ENCODE measurements at places on chromosomes 2 and 18. TPM values are rescaled to one million over a fixed set of nuclear protein-coding genes. Genes with fewer than 3 reads are reported as not detected.

DNA sequence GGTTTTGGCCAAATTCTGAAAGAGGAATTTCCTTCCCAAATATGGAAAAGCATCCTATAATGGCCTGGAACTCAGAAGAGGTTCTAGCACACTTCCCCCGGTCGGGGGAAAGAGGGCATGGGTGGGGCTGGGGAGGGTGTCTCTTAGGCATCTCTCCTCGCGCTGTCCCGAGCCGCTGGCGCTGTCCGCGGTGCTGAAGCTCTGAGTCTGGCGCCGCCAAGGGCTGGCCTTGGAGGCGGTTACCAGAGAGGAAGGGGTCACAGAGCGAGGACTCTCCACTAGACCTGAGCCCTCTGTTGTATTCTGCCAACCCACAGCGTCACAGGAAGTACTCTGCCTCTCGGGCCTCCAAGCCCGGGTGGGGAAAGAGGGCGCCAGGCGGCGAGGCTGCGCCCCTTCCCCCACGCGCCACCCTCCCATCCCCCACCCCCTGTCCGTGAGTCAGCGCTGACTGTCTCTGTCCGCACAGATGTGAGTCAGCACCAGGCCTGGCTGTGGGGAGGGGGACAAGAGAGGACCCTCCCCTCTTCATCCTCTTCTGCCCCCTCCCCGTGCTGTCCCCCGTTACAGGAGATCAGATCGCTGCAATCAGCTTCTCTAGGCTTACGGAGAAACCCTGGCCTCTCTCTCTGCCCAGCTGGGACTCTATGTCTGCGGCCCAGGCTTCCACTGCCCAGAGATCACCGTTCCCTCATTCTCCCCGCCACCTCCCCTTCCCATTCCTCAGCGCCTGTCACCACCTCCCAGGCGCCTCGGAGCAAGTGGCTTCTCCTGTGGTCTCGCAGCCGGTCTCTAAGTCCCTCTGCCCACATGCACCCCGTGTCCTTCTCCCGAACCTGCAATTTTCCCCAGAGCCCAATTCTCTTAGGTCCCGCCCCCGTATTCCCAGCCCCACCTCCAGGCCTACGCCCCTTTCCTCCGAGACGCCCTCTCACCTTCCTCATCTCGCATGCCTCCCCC is 779 bp downstream of the PTPRN start:
- peak; percentile 76 for DNase-seq
- H3K36me3 ChIP-seq, result peaks cover 6% of the 10 kb centered on the region
- H3K4me1 ChIP-seq, result no peaks in the 10 kb centered on the region

DNA sequence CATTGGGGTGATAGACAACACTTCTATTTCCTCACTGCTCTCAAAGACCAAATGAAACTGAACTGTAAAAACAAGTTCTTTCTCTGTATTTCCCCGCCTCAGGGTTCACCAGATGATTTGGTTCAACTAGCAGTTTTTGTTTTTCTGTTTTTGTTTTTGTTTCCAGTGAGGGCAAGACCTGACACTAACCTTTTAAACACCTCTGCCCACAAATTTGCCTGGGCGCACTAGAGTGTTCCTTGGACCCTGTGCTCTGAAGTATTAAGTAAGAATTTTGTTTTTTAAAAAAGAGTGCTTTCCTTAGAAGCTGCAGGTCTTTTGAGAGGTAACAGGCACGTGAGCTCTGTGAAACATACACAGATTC is 92.9 kb downstream of the DYSF start:
- no peak overlapping the region for H3K4me3 ChIP-seq
- H3K27ac ChIP-seq, result no peak overlapping the region
- H3K4me1 ChIP-seq, result peaks cover 5% of the 10 kb centered on the region
- DNase-seq, result no peak
- no peaks in the 10 kb centered on the region for H3K36me3 ChIP-seq
- H3K27me3 ChIP-seq, result peaks cover 29% of the 10 kb centered on the region

- peaks cover 8% of the 10 kb centered on the region for H3K36me3 ChIP-seq
- H3K27ac ChIP-seq, result no peak overlapping the region
- H3K4me1 ChIP-seq, result peaks cover 10% of the 10 kb centered on the region
- no peak for DNase-seq
- H3K27me3 ChIP-seq, result no peaks in the 10 kb centered on the region
Measured at GRCh38 chr2:200451511-200451910, 58.4 kb downstream of the KCTD18 start.

GRCh38 chr2:201866643-201867473 is 60.5 kb downstream of the CDK15 start:
- H3K4me3 ChIP-seq, result no peak overlapping the region
- H3K4me1 ChIP-seq, result no peaks in the 10 kb centered on the region
- peaks cover 11% of the 10 kb centered on the region for H3K27me3 ChIP-seq
- DNase-seq, result no peak
- H3K36me3 ChIP-seq, result no peaks in the 10 kb centered on the region

DNA sequence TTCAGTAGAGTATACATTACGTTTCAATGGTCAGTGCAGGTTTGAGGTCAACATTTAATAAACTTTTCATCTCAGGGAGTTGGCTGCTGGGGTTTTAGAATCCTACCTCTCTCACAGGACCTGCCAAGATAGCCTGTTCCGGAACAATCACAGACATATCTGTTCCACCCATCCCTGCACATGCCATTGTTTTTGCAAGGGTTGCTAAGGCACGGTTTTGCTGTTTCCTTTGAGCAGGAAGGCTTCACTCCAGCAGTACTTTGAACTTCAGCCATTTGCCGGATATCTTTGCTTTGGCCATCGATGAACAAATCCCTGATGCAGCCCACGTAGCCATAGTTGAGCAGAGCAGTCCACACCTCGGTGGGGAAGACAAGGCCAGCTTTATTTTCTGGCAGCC is 493.8 kb downstream of the NRXN1 start:
- no peaks in the 10 kb centered on the region for H3K27me3 ChIP-seq
- DNase-seq, result no peak
- no peak overlapping the region for H3K4me3 ChIP-seq
- H3K4me1 ChIP-seq, result no peaks in the 10 kb centered on the region
- no peak overlapping the region for H3K27ac ChIP-seq
- H3K36me3 ChIP-seq, result peaks cover 5% of the 10 kb centered on the region

DNA sequence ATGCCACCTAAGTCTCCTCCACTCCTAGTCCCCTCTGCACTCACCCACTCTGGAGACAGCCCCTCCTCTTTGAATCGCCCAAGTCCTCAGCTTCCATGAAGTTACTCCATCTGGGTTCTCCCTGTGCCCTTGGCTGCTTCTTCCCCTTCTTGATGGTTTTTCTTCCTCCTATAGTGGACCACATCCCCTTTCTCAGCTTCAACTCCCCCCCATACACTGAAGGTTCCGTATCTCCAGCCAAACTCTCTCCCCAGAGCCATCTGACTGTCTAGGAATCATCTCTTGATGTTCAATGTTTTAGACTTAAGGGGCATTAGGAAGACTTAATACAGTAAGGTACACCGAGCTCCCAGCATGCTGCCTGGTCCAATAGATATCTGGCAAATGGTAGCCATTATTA is 39.6 kb downstream of the EMX1 start:
- H3K36me3 ChIP-seq, result no peaks in the 10 kb centered on the region
- H3K4me3 ChIP-seq, result no peak overlapping the region
- DNase-seq, result no peak
- no peaks in the 10 kb centered on the region for H3K27me3 ChIP-seq
- H3K27ac ChIP-seq, result no peak overlapping the region

DNA sequence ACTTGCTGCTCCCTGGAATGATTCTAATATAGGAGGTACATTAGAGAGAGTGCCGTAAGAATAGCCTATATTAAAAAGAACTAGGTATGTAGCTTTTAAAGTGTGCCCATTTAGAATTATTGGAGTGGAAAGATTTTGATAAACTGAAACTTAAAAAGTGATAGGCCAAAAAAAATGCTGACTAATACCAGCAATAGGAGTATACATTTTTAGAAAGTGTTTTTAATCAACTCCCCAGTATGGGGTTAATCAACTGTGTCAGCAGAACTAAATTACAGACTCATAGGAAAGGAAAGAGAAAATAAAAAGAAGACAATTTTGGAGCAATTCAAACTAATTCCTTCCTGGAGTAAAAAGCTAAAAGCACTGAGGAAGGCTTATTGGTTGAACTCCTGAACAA is 13.3 kb upstream of the MEIS1 start:
- H3K27ac ChIP-seq, result no peak overlapping the region
- H3K36me3 ChIP-seq, result no peaks in the 10 kb centered on the region
- no peaks in the 10 kb centered on the region for H3K4me1 ChIP-seq
- DNase-seq, result no peak

- peak; percentile 5 for DNase-seq
- no peaks in the 10 kb centered on the region for H3K36me3 ChIP-seq
- H3K4me3 ChIP-seq, result no peak overlapping the region
- H3K27ac ChIP-seq, result no peak overlapping the region
- H3K27me3 ChIP-seq, result no peaks in the 10 kb centered on the region
- H3K4me1 ChIP-seq, result peaks cover 6% of the 10 kb centered on the region
Measured at GRCh38 chr2:115194623-115195022, 752.2 kb downstream of the DPP10 start.

- H3K27me3 ChIP-seq, result no peaks in the 10 kb centered on the region
- peaks cover 16% of the 10 kb centered on the region for H3K4me1 ChIP-seq
- no peak overlapping the region for H3K4me3 ChIP-seq
- DNase-seq, result no peak
- H3K36me3 ChIP-seq, result no peaks in the 10 kb centered on the region
- H3K27ac ChIP-seq, result no peak overlapping the region
Measured at GRCh38 chr2:118665784-118666529, 181.5 kb downstream of the EN1 start.

GRCh38 chr2:81523344-81523743 is 1218.8 kb upstream of the LRRTM1 start:
- no peaks in the 10 kb centered on the region for H3K36me3 ChIP-seq
- no peak overlapping the region for H3K4me3 ChIP-seq
- no peak overlapping the region for H3K27ac ChIP-seq
- H3K4me1 ChIP-seq, result no peaks in the 10 kb centered on the region
- DNase-seq, result no peak
- H3K27me3 ChIP-seq, result no peaks in the 10 kb centered on the region

DNA sequence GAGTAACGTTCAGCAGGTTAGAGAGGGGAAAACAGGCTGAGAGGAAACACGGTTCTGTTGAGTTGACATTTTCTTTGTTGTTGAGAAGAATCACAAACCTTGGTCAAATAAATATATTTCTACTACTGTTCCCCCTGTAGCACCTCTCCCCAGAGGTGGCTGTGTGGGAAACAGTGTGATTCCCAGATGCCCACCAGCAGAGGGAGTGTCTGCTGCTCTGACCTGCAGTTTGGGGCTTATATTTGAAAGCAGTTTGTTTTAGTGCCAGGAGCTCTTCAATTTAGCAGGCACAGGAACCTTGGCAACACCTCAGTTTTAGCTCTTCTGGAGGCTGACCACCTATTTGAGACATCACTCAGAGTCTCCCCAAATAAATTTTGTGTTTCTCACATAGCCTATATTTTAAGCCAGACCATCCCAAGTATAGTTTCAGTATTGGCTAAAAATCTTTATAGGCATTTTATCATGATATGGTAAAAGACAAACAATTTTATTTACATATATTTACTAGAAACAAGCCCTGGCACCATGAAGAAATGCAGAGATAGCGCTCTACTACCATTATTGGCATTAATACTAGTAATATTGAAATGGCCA is 75.7 kb downstream of the PIK3C3 start:
- no peak overlapping the region for H3K4me3 ChIP-seq
- DNase-seq, result peak; percentile 29
- H3K4me1 ChIP-seq, result no peaks in the 10 kb centered on the region
- H3K27ac ChIP-seq, result no peak overlapping the region
- no peaks in the 10 kb centered on the region for H3K27me3 ChIP-seq
- H3K36me3 ChIP-seq, result peaks cover 84% of the 10 kb centered on the region

DNA sequence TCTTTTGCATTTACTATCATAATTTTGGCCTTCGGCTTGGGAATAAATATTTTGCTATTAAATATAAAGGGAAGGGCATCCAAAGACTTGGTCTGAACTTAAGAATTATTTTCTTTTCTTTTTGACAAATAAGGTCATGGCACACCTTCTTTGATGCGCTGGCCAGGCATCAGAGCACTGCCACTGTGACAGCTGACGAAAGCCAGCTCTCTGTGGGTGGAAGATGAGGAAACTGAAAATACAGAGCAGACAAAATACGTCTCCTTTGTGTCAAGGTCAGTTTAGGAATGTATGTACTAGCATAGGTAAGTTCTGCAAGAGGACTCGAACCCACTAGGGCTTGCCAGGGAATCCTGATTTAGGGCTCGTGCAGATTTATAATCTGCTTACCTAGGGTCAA is 155.9 kb upstream of the MEIS1 start:
- no peaks in the 10 kb centered on the region for H3K4me1 ChIP-seq
- H3K27ac ChIP-seq, result no peak overlapping the region
- H3K4me3 ChIP-seq, result no peak overlapping the region
- no peaks in the 10 kb centered on the region for H3K27me3 ChIP-seq
- DNase-seq, result no peak

- peaks cover 6% of the 10 kb centered on the region for H3K36me3 ChIP-seq
- H3K27me3 ChIP-seq, result no peaks in the 10 kb centered on the region
- no peak for DNase-seq
- no peak overlapping the region for H3K4me3 ChIP-seq
- H3K4me1 ChIP-seq, result no peaks in the 10 kb centered on the region
Measured at GRCh38 chr2:238654479-238655197, 193.2 kb upstream of the TWIST2 start.

GRCh38 chr18:24914685-24915084 is 437.3 kb downstream of the ZNF521 start:
- no peaks in the 10 kb centered on the region for H3K27me3 ChIP-seq
- H3K4me3 ChIP-seq, result no peak overlapping the region
- no peaks in the 10 kb centered on the region for H3K36me3 ChIP-seq
- DNase-seq, result no peak
- no peak overlapping the region for H3K27ac ChIP-seq

DNA sequence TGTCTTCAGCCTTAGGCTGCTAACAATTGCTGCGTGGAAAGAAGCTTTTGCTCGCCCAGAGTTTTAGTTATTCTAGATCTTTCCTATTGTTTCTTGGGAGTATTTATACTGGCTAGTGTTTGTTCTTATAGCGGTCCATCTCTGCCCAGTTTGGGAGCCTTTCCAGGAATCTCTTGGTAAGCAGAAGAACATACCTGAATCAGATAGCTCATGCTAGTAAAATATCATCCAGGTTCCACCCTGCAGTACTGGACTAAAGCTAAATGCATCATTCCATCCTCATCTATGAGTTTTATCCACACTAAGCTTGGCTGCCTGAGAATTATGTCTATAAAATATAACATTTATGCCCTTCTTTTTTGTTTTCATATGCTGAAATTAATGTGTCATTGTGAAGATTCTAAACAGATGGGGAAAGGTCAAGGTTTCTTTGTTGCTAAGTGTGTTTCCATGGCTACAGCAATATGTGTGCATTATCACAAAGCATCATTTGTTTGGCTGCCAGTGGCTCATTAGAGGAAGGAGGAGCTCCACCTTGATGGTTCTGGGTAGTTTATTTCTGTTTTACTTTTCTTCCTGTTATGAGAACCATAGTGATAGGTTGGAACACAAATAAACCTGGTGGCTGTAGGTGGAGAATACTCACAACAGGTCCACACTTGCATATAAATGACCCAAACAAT is 182.8 kb downstream of the PIK3C3 start:
- no peak overlapping the region for H3K27ac ChIP-seq
- no peaks in the 10 kb centered on the region for H3K27me3 ChIP-seq
- no peaks in the 10 kb centered on the region for H3K4me1 ChIP-seq
- no peaks in the 10 kb centered on the region for H3K36me3 ChIP-seq

Gene ORC2
- 51.5 TPM for total RNA-seq

Gene ADCYAP1
- not detected for total RNA-seq

Gene GULP1
- 9.3 TPM for total RNA-seq

Gene NCKAP5
- not detected for total RNA-seq

Gene TUBB6
- 167 TPM for total RNA-seq

Gene NGEF
- 7.4 TPM for total RNA-seq

Gene SERPINB3
- 0.28 TPM for total RNA-seq

Gene PFN4
- 2.6 TPM for total RNA-seq
